NCI-H1092 (cell line): ENCODE measurements at places on chromosomes 7 and 10.
A peak's percentile ranks its signal among the peaks of the same experiment; 100 is the strongest.

- no peak for DNase-seq
These were observed 480.0 kb downstream of the LRMDA start for GRCh38 chr10:75911426-75911825.

DNA sequence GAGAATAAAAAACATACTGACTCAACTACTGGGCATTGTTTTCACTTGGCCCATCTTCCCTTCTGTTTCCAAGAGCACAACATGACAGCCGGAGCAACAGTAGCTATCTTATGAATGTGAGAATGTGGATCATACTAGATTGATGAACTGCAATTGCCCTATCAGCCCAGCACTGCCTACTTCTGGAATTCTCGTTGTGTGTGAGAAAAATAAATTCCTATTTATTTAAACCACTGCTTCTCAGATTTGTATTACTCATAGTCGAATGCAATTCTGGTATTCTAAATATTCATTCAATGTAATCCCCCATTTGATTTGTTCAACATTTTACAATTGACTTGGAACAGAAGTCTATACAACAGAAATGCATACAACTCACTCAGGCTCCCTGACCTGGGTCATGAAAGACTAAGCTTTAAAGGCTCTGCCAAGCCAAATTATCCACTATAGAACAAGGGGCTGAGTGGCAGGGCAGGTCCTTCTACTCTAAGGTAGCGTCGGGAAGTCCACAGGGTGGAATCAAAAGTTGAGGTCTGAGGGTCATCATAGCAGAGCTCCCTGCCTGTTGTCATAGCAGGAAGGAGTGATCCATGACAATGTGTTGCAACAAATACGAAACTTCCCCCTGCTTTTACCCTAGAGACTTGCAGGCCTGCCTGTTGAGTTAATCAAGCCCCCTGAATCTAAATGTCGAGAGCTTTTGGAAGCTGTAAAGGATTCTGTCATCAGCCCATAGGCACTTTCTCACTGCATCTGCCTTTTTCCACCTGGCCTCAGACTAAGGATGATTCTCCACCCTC lies 12.4 kb upstream of the JAZF1 start:
- no peak for DNase-seq

GRCh38 chr10:50452603-50453002 lies 171.2 kb downstream of the SGMS1 start:
- no peak for DNase-seq

GRCh38 chr10:4344492-4344994 lies 481.5 kb upstream of the AKR1E2 start:
- DNase-seq: no peak

DNA sequence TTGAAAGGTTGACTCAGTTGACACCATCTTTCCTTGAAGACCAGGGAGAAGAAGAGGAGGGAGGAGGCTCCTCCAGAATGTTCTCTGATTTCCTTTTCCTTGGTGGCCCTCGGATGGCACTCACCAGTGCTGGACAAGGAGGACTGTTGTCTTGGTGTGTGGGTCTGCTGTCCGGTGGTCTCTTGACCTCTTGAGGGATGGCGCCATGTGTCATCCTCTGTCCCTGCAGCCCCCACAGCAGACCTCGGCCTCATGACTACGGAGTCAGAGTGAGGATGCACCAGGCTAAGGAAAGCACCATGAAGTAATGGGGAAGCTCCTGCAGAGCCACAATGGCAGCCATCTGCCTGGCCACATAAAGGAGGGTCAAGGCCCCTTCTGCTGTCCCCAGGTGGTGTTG lies 475.0 kb downstream of the GLRX3 start:
- no peak for DNase-seq

DNA sequence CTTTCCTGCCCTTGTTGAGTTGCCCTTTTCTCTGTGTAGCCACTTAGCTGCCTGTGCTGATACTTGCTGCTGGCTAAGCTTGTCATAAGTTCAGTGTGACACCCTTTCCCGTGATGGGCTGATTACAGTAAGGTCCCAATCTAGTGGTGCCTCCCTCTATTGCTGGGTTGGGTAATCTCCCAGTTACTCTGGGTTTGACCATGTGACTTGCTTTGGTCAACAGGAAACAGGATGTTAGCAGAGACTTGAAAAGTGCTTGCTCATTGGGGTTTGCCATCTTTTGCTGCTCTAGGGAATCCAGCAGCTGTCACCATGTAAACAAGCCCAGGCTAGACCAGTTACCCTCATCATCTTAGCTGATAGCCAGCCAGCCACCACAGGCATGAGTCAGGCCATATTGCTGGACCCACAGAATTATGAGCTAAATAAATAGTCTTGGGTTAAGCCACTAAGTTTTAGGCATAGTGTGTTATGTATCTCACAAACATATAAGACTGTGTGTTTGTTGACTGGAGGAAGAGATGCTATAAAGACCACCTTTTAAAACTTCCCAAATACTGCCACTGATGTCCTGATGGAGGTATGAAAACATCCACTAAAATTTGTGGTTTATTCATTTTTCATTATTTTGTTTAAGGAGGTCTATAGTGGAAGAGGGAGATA lies 4.0 kb upstream of the LEP start:
- no peak for DNase-seq

GRCh38 chr7:51666751-51667150 lies 350.1 kb upstream of the COBL start:
- DNase-seq: no peak

GRCh38 chr10:73803680-73804286 lies 7.6 kb downstream of the NDST2 start:
- no peak for DNase-seq

- no peak for DNase-seq
These were observed 37.7 kb upstream of the SLC26A4 start for GRCh38 chr7:107622894-107623293.

DNA sequence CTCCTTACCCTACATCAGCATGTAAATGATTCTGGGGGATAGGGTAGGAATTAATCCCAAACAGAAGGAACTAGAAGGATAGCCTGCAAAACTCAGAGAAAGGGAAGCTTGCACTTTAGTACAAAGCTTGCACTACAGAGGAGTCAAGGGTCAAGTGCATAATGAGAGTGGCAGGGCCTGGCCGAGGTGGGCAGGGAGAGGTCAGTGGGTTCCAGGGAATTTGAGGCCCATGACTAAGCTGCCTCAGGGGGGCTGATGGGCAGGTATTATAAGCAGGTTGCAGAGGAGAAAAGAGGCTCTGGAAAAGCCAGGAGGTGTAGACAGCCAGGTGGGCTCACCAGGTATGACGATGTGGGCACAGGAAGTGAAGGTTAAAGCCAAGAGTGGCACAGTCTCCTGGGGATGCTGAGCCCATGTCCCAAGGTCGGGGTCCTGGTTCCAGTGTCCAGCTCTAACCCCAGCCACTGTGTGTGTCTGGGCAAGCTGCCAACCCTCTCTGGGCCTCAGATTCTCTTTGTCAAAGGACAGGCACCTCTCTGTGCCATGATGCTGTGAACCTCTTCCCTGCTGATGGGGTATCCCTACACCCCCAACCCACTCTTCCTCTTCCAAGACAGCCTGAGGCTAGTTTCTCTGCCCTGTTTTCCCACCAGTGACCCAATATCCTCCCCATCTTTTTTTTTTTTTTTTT lies 32.0 kb upstream of the ELN start:
- DNase-seq: no peak

GRCh38 chr7:155344270-155344617 lies 46.6 kb downstream of the INSIG1 start:
- no peak for DNase-seq

GRCh38 chr7:91408388-91409154 lies 144.3 kb downstream of the FZD1 start:
- no peak for DNase-seq

DNA sequence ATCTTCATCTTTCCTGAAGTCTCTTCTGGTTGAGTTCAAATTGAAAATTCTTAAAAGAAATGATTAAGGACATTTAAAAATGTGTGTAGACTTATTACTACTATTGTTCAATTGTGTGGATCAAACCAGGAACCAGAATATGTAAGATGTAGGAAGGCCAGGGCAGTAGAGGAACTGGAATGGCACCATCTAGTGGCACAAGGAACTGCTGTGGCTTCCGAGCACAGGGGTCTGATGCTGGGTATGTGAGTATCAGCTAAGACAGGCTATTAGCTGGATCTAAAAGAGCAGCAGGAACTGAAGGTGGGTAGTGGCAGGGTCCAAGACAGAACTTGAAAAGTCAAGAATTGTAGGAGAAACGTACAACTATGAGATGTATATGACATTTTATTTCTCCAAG lies 247.3 kb downstream of the SEMA3A start:
- no peak for DNase-seq

GRCh38 chr7:92854501-92855238 lies 18.3 kb upstream of the CDK6 start:
- no peak for DNase-seq

GRCh38 chr10:120948889-120949608 lies 97.9 kb downstream of the WDR11 start:
- no peak for DNase-seq

DNA sequence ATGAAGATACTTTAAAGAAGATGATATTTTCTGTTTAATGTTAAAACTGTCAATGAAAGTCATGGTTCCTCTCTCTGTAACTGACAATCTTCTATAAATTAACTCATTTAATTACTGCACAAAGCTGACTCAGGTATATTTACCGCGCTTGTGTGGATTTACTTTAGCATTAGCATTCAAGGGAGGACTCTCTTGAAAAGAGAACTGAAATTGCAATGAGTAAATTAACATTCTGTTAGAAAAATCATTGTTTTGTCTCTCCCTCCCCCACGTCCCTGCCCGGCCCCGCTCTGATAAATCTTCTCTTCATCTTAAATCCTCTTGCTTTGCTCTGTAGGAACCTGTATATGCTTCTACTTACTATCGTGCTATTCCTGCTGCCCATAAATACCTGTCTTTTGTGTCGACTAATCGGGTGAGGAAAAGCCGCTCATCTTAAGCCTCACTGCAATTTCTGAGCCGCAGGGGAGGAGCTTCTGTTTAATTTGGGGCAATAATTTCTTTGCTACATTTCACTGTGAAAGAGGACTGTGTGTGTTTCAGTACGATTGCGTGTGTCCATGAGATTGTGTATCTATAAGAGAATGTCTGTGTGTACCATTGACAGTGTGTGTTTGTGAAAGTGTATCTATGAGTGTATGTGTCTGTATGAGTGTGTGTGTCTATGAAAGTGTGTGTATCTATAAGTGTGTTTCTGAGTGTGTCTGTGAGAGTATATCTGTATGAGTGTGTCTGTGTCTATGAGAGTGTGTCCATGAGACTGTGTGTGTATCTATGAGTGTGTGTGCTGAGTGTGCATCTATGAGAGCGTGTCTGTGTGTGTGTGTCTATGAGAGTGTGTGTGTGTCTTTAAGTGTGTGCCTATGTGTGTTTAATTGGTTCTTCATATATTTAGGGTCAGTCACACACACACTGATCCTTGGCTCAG lies 46.5 kb upstream of the LYZL2 start:
- no peak for DNase-seq

DNA sequence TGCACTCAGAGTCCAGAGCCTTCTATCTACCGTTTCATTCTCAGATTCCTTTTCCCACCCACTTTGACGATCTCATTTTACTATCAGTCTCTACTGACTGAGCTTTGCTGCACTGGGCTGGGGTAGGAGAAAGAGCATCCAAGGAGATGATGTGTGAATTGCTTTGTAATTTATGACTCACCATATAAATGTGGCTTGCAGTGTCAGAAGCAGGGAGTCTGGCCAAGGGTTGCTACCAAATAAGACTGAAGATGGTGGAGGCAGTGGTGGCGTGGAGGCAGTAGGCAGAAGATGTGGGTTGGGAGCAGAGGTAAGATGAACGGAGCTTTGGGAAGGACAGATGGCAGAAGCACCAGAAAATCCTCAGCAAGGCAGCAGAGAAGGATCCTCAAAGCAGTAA lies 73.3 kb upstream of the AGK start:
- DNase-seq: no peak

- DNase-seq: no peak
These were observed 6.9 kb downstream of the SERPINE1 start for GRCh38 chr7:101133621-101134398.

- peak; percentile 18 for DNase-seq
These were observed 179.3 kb downstream of the TFEC start for GRCh38 chr7:115851291-115851690.

GRCh38 chr10:34091635-34092195 lies 723.4 kb downstream of the PARD3 start:
- DNase-seq: no peak

DNA sequence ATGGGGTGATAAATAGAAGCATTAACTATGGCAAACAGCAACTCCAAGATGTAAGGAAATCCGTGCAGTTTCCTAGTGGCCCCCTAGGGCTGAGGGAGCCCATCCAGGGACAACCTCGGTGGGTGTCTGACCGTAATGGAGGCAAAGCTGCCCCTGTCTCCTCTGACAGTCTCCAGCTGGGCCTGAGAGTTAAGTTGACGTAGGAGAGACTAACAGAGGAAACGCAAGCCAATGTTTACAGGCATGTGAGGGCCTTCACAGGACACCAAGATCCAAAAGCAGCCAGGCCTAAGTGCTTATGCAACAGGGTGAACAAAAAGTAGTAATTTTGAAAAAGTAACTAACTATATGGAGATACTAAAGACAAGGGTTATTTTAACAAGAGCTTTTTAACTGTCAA lies 330.0 kb upstream of the C7orf33 start:
- DNase-seq: no peak

DNA sequence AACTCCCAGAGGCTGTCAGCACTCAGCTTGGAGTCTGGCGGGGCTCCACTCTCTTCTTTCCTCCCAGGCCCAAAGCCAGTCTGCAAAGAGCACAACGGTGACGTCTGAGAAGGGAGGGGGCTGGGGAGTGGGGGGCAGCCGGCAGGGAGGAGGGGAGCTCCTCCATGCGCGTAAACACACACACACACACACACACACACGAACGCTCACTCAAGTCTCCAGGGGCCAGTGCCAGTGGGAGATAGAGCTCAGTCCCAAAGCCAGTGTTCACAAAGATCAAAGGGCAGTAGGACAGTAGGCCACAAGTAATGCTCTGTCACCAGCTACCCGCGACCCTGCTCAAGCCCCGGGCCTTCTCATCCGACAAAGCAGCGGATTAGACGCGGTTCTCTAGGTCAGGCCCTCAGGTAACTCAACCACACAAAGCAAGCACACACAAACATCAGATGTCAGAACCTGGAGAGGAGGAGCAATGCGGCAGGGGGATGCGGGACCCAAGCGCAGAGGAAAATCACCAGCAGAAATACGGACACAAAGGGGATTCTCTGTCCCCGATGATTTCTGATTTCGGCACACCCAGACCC lies 19.9 kb downstream of the TCAF1 start:
- peak; percentile 76 for DNase-seq

GRCh38 chr7:132141109-132141508 lies 435.2 kb downstream of the PLXNA4 start:
- no peak for DNase-seq

GRCh38 chr10:71070741-71071140 lies 141.6 kb upstream of the UNC5B start:
- no peak for DNase-seq

- DNase-seq: no peak
These were observed 437.7 kb downstream of the AUTS2 start for GRCh38 chr7:70035955-70036354.

- no peak for DNase-seq
These were observed 290.9 kb downstream of the DNAJB9 start for GRCh38 chr7:108860615-108861014.
